ENCODE measurements at places on chromosomes 3 and 15.
A peak's percentile ranks its signal among the peaks of the same experiment; 100 is the strongest.

DNA sequence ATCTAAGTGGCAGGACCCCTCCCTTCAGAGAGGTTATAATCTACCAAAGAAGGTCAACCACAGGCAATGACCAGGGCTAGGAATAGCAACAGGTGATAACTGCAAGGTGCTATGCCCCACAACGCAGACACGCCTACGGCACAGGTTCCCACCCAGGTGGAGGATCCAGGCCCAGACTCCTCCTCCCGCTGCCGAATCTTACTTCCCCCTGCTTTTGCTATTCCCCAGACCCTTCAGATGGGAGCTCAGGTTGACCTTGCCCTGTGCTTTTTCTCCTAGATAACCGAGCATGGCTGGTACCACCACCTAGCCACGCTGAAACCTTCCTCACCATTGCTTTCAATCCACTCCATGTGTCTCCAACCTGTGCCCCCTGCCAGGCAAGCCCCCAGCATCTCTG is 142.2 kb upstream of the IGF1R start:
- DNase-seq: no peak

DNA sequence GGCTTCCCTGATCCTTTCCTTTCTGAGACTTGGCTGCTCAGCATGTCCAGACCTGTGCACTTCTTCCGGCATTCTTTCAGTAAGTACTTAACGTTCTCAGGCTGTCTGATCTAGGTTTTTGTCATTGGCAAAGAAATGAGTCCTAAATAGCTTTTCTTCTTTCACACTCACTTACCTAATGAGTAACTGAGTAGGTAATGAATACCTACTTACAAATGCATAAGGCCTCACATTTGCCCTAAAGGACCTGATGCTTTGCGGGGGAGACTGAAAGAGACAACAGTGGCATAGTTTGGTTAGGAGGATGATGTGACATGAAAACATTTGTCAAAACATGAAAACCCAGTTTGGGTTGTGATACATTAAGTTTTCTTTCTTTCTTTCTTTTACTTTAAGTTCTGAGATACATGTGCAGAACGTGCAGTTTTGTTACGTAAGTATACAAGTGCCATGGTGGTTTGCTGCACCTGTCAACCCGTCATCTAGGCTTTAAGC is 516.7 kb upstream of the CFAP20DC start:
- DNase-seq: no peak

DNA sequence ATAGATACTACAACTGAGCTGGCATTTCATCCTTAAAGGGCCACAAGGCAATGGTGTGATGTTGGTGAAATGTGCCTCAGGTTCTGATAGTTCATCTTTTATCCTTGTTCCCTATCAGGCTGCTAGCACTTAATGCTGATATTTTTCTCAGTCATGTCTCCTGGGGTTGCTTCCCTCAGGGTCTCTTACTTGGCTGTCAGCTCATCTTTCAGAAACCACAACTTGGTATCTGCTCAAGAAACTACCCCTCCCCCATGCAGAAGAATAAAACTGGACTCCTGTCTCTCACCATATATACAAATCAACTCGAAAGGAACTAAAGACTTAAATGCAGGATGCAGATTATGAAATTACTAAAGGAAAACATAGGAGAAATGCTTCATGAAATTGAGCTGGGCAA is 308.1 kb downstream of the CHST2 start:
- no peak for DNase-seq

GRCh38 chr15:72285927-72286516 is 13.7 kb upstream of the PARP6 start:
- peak; percentile 58 for DNase-seq

- DNase-seq: no peak
These were observed 64.4 kb upstream of the PPARG start for GRCh38 chr3:12224181-12225147.

GRCh38 chr3:22568285-22568684 is 634.8 kb upstream of the UBE2E2 start:
- no peak for DNase-seq

- no peak for DNase-seq
These were observed 50.0 kb downstream of the TRIM42 start for GRCh38 chr3:140727886-140728285.

DNA sequence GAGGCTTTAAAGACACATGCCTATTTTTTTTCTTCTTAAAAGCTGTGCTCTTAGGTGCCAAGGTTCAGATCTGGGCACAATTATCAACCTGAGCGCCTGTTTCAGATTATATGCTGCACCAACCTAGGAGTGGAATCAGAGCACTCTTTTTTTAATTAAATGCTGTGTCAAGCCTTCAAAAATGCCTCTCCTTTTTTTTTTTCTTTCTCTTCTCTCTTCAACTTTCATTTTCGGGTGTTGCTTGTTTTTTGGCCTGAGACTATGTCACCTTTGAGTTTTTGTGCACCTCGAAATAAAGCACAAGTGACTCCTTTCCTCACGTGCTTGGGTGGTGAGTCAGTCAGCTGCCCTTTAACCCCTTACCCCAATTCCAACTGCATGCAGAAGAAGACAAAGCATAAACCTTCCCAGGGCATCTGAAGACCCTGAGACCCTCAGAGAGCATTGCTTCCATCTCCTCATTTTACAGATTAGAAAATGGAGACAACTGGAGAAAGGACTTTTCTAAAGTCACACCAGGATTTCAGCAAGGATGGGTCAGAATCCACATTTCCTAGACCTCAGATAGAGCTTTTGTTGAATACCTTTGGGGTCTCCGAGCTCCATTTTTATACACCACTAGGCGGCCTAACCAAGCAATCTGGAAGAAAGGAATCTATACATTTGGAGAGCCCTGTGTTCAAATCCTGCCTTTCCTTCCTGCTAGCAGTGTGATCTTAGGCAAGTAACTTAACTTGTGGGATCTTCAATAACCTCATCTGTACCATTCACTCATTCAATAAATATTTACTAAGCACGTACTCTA is 631 bp upstream of the PRICKLE2 start:
- DNase-seq: no peak

DNA sequence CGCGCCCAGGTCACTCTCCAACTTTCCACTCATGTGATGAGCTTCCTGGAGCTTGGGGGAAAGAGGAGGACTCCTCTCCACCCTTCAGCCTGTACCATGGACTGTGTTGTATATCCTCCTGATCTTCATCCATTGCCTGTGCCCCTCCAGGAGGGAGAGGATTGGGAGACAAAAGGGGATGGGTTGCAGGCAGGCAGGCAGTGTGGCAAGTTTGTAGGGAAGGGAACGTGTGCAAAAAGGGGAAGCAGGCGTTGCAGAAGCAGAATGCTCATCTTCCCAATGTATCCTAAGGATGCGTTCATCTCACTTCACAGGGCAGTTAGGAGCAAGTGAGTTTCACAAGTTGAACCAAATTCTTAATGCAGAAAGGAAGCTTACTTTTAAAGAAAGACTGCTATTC is 28.1 kb upstream of the GHSR start:
- no peak for DNase-seq

DNA sequence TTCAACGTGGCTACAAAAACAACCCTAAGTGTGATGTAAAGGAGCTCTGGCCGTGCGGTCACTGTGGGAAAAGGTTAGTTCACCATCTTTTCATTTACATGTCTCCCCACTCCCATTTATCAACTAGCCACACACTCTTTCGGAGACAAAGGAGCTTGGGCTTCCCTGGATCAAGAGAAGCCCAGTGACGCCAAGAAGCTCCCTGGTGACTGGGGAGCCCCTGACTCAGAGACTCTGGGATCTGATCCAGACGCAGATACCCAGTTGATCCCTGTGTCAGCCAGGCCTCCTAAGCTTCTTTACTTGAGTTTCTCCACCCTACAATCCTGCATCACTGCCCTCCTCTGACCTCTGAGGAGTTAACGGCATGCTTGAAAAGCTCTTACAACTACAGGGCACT is 43.9 kb downstream of the HEG1 start:
- no peak for DNase-seq

- DNase-seq: no peak
These were observed 695 bp downstream of the METTL6 start for GRCh38 chr3:15426579-15427118.

DNA sequence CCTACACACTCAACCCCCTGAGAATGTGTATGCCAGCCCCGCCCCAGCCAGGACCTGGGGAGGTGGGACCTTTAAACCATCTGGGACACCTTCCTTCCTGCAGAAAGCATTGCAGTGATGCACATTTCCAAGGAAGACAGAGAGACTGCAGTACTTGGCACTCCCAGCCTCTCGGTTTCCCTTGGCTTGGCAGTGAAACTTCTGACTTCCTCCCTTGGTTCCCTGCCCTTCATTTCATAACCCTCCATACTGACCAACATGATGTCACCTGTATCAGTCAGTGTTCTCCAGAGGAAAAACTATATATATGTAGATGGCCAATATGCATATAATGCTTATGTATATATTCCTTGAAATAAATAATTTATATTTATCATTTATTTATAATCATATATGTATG is 103.2 kb downstream of the SST start:
- no peak for DNase-seq

DNA sequence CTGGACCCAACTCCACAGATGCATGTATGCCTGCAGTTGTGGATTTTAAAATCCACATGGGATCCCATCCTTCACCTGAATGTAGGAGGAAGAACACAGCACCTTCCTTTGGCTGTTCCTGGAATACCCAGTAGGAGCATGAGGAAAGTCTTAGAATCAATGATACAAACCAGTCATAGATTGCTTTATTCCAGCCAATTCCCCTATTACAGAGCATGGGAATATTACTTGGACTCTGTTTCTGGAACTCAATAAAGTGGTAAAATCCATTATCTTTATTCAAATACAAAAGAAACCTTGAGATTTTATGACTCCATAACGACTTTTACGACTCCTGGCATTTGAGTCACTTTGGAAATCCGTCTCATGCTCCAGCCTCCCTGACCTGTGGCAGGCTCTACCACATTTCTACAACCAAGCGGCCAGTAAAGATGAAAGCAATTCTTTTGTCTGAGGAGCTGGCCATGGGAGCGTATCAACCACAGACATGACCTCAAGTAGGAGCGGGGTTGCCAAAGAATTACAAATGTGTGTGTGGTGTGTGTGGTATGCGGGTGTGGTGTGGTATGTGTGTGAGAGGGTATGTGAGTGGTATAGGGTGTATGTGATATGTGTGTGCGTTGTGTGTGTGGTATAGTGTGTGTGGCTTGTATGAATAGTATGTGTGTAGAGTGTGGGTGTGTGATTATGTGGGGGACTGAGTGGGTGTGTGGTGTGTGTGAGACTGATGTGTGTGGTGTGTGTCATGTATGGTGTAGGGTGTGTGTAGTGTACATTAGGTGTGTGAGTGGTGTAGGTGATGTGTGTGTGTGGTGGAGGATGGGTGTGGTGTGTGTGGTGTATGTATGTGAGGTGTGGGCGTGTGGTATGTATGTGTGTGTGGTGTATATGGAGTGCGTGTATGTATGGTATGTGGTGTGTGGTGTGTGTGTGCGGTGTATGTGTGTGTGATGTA is 40.0 kb downstream of the ARRDC4 start:
- DNase-seq: no peak

GRCh38 chr15:24756101-24756500 is 80.5 kb downstream of the NPAP1 start:
- DNase-seq: no peak

GRCh38 chr3:122324871-122325323 is at the start of gene CSTA:
Gene CSTA, plus strand, starts transcription at chr3:122325248. Its CDS starts 45 bp downstream, at chr3:122325293.
- no peak for DNase-seq

- no peak for DNase-seq
These were observed 151.3 kb downstream of the XXYLT1 start for GRCh38 chr3:195119461-195120266.

DNA sequence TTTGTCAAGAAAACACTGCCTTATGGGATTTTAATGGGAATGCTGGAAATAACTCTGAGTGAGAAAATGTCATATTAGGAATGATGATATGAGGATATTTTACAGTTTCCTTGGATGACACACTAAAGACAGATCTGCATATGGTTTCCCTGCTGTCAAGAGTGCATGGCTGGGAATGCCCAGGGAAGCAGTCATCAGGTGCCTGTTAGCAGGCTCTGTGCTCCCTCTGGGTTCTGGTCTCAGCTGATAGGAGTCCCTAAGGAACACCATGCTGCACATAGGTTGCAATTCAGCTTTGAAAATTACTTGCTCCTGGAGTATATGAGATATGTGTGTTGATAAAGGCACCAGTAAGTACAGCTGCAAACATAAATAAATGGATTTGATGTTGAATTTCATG is 1064.6 kb downstream of the TUSC7 start:
- no peak for DNase-seq

GRCh38 chr3:77038930-77039605 is 831 bp upstream of the ROBO2 start:
- DNase-seq: no peak

- no peak for DNase-seq
These were observed 361.4 kb upstream of the IL12A start for GRCh38 chr3:159627229-159627628.

GRCh38 chr3:29247088-29247745 is 33.7 kb upstream of the RBMS3 start:
- no peak for DNase-seq

DNA sequence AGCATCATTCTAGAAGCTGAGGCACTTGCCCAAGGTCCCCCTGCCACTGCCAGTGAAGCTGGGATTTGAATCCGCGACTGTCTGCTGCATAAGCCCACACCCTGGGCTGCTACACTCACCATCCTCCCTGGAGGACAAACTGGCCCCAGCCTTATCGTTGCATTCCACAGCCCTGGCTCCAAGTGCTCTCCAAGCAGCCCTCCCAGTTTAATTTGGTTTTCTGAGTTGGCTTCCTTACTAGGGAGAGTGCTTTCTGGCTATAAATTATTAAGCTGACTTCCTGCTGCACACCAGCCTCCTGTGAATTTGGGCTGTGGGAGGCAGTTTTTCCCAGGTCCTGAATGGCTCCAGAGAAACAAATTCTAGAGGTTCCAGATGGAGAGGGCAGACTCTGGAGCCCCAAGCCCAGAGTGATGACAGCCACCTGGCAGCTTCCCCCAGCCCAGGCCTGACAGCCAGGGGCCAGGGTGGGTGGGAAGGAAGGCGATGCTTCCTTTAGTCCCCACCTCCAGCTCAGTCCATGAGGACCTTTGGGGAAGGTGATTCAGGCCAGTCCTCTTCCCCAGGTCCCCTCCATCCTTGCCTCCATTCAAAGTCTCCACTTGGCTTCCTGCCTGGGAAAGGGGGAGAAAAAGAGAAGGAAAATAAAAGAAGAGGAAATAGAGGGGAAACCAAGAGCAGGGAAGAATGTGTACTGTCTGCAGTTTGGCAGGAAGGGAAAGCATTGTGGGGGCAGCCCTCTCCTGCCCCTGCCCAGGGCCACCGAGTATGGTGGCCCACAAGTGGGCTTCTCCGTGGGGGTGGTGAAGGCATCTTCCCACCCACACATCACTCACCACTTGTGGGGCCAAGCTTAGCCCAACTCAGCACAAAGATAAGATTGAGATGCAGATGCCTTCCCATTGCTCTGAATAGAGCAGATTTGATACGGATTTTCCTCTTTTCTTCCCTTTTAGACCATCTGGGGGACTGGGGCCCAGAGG is 69.6 kb downstream of the SEMA5B start:
- no peak for DNase-seq

- no peak for DNase-seq
These were observed 221.5 kb downstream of the ULK4 start for GRCh38 chr3:41740374-41740886.
